ENCODE measurements at places on chromosomes 2 and 18.

GRCh38 chr18:57630754-57631595, 9.3 kb upstream of the NARS1 start:
- no peak for DNase-seq

GRCh38 chr2:237872178-237872887, 12.9 kb downstream of the RAMP1 start:
- no peak for DNase-seq

DNA sequence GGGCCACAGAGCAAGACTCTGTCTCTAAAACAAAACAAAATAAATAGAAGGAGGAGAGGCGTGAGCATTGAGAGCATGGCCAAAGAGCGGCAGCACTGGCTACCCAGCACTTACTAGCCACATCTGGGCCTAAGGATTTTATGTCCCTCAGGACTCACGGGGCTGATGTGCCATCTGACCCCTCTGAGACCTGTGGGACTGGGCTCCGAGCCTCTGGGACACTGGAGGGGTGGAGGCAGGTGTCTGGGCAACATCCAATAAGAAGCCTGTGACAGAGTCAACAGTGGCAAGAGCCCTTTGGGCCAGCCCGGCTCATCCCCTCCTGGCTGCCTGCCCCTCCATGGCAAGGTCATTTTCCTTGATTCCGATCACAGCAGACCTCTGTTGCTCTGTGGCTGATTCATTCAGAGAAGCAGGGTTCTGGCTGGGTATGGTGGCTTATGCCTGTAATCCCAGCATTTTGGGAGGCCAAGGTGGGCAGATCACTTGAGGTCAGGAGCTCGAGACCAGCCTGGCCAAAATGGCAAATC, 60.7 kb downstream of the RRM2 start:
- DNase-seq, result no peak

DNA sequence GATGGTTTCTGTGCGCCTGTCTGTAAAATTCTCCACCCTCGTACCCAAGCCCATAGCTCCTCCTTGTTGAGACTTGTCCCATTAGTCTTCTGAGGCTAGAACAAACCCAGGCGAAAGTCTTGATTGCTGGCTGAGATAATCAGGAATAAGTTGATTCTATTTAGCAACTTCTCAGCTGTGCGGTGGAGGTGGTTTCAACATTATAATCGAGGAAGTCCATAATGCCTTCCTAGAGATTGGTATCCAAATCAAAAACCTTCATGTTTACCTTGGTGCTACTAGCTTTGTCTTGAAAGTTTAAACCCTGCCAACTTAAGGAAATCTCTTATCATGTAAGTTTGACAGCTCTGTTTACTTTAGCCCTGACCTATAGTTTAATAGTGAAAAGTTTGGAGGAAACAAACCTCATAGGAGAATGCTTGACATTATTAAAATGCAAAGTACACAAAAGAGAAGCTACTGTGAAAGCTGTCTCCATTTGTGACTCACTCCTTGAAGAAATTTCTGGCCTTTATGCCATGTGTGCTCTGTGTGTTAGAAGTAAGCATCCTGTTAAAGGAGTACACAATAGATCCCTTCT, 36.6 kb upstream of the DSC1 start:
- DNase-seq, result no peak

GRCh38 chr2:235803028-235803427, 309.2 kb downstream of the AGAP1 start:
- no peak for DNase-seq

- DNase-seq, result no peak
Measured at GRCh38 chr2:134154246-134154645, 99.6 kb upstream of the MGAT5 start.

- no peak for DNase-seq
Measured at GRCh38 chr2:197423307-197423706, 11.5 kb downstream of the SF3B1 start.

All from tibial nerve (tissue), 4 donors.